Fibroblast of skin of back (primary cell): ENCODE measurements at places on chromosomes 12 and 14.
A peak's percentile ranks its signal among the peaks of the same experiment; 100 is the strongest.

- DNase-seq: no peak
Observed at GRCh38 chr12:74283646-74284045, 254.0 kb upstream of the ATXN7L3B start.

DNA sequence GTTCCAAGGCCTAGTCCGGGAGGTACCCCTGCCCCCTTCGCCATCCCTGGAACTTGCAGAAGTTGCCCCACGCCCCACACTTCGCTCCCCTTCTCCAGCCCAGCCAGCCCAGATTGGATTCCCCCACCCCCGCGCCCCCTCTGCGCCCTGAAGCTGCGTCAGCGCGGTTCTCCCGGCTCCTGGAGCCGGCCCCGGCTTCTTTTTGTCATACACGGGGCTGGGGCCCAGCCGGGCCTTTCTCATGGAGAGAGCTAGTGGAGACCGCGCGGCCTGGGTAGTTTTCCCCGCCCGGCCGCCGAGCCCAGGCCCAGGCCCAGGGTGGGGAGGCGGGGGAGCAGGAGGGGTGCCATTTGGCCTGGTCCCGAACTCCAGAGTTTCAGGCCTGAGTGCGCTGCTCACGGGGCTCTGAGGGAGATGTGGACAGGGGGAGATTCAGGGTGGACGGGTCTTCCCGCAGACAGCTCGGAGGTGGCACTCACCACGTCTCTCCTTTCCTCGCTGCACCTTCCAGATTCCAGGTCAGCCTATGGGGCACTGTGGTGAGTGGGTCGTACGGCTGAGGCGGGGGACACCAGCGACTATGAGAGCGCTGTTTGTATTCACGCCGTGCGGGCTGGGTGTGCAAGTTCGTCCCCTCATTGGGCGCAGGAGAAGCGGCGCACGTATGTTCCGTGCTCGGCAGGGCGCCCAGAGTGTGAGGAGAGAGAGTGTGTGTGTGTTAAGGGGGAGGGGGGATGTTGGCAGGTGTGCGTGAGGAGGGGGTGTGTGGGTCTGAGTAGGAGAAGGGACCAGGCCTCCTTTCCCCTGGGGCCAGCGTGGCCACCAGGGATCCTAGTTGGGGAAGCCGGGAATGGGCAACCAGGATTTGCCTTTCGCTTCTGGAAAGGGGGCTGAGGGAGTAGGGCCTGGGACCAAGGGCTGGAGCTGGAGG, 785 bp upstream of the LHX5 start:
- no peak for DNase-seq

DNA sequence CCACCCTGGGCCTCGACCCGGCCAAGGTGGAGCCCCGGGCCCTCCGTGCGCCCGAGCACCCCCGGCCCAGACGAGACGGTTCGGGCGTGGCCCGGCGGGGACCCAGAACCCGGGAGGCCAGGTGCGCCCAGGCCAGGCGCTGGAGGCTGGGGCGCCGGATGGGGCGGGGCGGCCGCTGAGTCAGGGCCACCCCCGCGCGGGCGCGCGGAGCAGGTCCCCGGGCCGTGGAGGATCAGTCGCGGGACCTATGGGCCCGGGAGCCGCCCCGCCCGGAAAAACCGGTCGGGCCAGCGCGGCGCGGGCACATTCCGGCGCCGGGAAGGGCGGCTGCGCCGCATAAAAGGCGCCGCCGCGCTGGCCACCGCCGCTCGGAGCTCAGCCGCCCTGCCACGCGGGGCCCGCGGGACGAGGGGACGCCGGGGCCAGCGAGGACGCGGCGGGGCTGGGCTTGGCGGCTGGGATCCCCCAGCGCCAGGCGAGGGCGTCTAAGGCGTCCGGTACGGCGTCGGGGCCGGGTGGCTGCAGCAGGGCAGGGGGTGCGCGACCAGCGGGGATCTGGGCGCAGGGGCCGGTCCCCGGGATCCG, 21.5 kb upstream of the KIF26A start:
- no peak for DNase-seq

DNA sequence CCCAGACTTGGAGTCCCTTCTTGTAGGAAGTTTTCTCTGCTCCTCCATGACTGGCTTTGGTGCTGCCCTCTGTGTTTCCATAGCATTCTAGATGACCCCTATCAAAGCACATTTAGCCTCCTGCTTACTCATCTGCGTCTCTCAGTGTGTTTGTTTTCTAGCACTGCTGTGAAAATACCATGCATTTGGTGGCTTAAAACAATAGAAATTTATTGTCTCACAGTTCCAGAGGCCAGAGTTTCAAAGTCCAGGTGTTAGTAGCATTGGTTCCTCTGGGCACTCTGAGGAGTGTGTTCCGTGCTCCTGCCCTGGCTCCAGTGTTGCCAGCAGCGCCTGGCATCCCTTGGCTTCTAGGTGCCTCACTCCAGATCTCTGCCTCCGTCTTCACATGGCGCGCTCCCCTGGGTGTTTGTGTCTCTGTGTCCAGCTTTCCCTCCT, 86.1 kb downstream of the CACNA1C start:
- DNase-seq: peak; percentile 29

DNA sequence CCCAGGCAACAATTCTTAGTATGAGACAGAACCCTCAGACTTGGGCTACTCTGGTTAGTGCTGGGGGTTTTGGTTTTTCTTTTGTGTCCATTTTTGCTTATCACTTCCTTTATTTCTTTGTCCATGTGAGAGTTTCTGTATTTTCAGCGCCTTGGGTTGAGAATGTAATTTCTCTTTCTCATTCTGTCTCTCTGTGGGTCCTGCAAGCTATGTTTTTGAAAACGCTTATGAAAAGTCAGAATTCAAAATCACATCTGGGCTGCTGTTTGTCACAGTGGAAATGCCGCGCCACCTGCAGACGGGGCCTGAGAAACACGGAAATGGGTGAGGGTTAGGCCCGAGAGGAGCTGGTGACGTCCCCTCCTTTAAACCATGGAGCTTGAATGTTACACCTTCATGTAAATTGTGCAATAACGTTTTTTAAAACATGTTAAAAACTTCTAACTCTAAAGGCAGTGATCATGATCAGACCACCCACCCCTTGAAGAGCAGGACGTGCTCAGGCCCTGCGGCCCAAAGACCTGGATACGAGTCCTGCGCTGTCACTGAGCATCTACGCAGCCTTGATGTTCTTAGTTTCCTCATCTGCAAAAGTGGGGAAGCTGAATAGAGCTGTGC, 26.1 kb downstream of the JDP2 start:
- no peak for DNase-seq

GRCh38 chr12:126772171-126772864, 1494.7 kb upstream of the TMEM132C start:
- peak; percentile 41 for DNase-seq

DNA sequence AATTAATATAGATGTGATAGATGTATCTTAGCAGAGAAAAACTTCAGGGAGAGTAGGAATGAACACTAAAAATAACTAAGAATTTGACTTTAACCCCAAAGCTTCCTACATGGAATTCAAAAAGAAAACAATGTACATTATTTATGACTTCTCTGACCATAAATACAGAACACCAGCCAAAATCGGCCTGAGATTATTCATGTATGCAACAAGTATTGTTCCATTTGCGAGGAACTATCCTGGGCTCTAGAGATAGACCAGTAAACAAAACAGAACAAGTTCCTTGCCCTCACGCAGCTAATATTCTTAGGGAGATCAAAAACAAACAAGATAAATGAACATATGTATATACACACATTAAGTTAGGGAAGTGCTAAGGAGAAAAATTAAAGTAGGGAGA, 432.3 kb upstream of the SOX5 start:
- DNase-seq: no peak

DNA sequence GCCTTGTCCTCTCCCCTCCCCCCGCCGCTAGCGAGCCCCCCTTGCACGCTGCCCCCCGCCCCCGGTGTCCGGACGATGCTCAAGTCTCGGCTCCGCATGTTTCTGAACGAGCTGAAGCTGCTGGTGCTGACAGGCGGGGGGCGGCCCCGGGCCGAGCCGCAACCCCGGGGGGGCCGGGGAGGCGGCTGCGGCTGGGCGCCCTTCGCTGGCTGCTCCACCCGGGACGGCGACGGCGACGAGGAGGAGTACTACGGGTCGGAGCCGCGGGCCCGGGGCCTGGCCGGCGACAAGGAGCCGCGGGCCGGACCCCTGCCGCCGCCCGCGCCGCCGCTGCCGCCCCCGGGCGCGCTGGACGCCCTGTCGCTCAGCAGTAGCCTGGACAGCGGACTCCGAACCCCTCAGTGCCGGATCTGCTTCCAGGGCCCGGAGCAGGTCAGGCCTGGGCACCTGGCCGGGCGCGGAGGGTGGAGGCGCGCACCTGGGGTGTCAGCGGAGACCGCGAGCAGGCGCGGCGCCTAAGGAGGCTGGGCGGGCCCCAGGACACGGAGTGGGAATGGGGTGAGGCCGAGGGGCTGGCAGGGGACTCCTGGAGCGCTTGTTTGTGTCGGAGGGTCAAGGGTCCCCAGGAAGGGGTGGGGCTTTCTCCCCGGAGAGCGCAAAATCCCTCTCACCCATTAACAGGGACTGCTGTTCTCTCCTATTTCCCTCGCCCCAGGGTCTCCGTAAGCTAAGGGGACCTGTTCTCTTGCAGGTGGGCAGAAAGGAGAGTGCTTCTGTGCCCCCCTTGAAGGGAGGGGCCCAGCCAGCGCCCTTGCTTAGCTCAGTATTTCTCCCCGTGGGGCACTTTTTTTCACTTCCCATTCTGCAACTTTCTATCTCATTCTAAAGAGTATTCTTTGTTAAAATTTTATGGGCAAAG, 810 bp downstream of the MARCHF9 start:
- DNase-seq: no peak

DNA sequence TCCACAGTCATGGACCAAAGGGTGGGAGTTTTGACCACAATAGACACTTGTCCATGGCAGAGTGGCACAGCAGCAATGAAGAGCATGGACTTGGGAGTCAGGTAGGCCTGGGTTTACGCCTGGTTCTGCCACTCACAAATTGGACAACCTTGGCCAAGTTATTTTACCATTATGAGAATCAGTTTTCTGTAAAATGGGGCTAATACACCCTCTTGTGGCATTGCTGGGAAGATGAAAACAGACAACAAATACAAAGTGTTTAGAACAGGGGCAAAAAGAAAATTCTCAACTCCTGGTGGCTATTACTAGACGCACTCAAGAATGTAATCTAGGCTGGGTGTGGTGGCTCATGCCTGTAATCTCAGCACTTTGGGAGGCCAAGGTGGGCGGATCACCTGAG, 2.6 kb downstream of the C12orf43 start:
- DNase-seq: no peak

GRCh38 chr14:41868396-41868795, 261.7 kb downstream of the LRFN5 start:
- DNase-seq: peak; percentile 63

DNA sequence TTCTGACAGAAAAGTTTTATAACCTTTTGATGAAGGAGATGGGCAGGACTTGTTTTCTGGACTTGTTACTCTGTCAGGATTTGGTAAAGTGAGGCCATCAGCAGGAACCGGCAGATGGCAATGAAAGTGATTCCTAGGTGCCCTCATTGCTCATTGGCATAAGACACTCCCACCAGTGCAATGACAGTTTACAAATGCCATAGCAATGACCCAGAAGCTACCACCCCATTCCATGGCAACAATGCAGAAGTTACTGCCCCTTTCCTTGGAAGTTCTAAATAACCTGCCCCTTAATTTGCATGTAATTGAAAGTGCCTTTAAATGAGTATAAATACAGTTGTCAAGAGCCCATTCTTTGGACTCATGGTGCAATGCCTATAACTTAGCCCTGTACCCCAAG, 222.6 kb downstream of the CEP128 start:
- DNase-seq: peak; percentile 7

DNA sequence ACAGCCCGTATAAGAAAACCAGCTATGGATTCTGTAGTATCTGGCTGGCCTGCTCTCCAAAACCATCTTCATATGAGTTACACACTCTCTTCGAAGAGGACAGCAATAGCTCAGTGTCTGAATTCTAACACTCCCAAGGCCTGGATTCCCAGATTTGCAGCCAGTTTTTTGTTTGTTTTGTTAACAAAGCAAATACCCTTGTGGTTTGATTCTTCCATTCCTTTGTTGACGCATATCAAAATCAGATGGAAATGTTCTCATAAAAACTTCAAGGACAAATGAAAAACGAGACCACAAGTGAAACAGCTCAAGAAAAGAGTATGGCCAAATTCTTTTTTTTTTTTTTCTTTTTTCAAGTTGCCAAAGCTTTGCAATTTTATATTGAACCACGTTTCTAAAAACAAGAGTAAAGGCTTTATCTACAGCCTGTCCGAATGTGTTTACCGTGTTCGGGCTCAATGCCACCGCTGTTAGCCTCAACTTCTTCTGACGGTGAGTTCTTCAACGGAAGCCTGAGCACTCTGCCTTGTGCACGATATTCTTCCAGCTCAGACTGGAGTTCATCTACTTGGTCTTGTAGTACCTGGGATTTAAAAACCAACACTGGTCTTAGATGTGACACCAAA, 67.5 kb downstream of the NIN start:
- peak; percentile 94 for DNase-seq
